ENCODE measurements at places on chromosomes 6 and 20.
A peak's percentile ranks its signal among the peaks of the same experiment; 100 is the strongest.

DNA sequence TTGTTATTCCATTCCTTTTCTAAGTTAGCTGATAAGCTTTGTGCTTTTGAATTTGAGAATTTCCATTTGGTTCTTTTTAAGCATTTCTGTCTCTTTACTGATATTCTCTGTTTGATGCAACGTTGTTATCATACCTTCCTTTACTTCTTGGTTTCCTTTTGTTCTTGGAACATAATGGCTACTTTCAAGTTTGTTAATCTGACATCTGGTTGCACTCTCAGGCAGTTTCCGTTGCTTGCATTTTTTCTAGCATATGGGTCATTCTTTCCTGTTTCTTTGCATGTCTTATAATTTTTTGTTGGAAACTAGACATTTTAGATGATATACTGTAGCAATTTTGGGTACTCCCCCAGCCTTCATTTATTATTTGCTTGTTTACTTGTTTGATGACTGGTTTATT is 12.5 kb downstream of the CDC5L start:
- no peak for DNase-seq

- DNase-seq: peak; percentile 41
These were observed 887 bp downstream of the TSPYL1 start for GRCh38 chr6:116278854-116279231.

- no peak for DNase-seq
These were observed 496.5 kb downstream of the MAFB start for GRCh38 chr20:40192529-40192928.

DNA sequence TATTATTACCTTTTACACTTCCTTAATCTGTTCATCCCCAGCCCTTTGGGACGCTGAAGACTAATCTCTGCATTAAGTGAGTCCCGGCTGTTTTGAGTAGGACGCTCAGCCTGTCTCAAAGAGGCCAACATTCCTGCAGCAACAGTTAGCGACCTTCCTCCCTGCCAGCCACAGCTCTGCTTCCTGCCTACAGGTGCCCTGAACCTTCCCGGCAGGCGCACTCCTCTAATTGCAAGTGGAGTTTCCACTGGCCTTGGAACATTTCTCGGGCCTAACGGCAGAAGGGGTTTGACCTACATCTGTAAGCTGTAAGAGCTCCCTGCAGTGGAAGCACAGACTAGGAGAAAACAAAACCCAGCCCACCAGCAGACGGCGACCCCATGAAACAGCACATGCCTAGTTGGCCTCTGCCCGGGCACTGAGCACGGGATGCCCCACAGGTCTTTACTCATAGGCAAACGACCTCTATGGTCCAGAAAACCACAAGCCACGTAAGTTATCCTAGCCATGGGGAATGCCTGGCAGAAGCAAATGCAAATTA is 137.9 kb downstream of the DTNBP1 start:
- DNase-seq: peak; percentile 22

GRCh38 chr6:13396241-13396792 is 68.0 kb upstream of the TBC1D7 start:
- no peak for DNase-seq

GRCh38 chr20:44296011-44296410 is 15.0 kb downstream of the FITM2 start:
- DNase-seq: no peak

DNA sequence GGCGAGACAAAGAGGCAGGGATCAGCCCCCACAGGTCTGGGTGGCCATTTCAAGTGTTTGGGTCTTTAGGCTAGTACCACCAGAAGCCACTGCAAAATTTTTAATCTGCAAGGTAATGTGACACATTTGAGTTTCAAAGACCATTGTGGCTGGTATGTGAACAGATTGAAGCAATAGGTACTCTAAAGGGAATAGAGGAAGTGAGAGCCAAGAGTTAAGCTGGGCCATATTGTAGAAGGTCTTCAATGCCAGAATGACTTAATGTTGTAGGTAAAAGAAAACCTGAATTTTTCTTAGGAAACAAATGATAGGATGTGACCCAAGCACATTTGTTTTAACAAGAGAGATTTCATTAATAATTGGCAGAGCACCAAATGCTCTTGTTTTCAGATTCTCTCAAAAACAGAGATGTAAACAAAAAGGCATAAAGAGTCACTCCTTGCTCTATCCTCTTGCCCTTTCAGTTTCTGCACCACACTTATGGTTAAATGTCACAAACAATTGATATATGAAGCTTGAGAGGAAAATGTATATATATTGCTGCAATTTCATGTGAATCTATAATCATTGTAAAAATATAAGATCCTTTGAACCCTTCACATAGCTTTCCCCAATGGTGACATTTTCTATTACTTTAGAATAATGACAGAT is 307.1 kb upstream of the PLN start:
- no peak for DNase-seq

GRCh38 chr20:62759981-62760431 is 36.3 kb upstream of the MRGBP start:
- DNase-seq: no peak

- DNase-seq: no peak
These were observed 3.6 kb upstream of the PLCB1 start for GRCh38 chr20:8128291-8129060.

GRCh38 chr6:16162003-16162402 is 33.1 kb downstream of the MYLIP start:
- DNase-seq: no peak

GRCh38 chr6:159117563-159117962 is 51.6 kb upstream of the FNDC1 start:
- DNase-seq: peak; percentile 11

- DNase-seq: no peak
These were observed at the start of gene CCN6 for GRCh38 chr6:112054001-112054400. CCN6 (plus strand) TSS chr6:112054104; CDS start chr6:112054358, 254 bp downstream.

GRCh38 chr20:56088375-56088774 is 83.1 kb upstream of the CBLN4 start:
- no peak for DNase-seq

- no peak for DNase-seq
These were observed 31.2 kb downstream of the RREB1 start for GRCh38 chr6:7138921-7139358.

GRCh38 chr6:167237438-167238145 is 53.5 kb upstream of the UNC93A start:
- DNase-seq: no peak

GRCh38 chr20:50648651-50649050 is 42.7 kb downstream of the RIPOR3 start:
- DNase-seq: no peak

GRCh38 chr6:120077489-120077888 is 727.9 kb upstream of the MAN1A1 start:
- no peak for DNase-seq

DNA sequence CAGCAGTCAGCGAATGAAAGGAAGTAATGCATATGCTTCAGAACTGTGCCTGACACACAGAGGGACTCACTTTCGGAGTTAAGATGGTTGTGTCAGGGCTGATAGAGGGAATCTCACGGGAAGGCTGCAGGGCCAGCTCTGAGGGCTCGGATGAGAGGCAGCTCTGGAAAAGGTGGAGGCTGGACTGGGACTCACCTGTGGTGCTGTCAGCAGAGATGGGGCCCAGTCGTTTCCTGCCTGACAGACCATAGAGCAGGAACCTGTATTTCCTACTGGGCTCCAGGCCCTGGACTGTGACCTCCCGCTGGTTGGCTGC is 9.3 kb downstream of the CYP21A2 start:
- no peak for DNase-seq

DNA sequence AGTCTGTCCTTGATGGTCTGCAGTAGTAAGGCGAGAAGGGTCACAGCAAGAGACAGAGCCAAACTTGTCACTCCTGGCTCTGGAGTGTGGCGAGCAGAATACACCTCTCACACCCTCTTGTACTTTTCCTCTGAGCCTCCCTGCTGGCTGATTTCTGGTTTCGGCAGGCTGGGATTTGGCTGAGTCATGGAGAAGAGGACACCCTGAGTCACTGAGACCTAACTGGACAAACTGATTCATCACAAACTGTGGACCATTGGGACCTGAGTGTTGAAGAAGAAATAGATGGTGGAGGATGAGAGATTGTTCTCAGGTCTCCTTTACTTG is 101.7 kb downstream of the F13A1 start:
- no peak for DNase-seq

DNA sequence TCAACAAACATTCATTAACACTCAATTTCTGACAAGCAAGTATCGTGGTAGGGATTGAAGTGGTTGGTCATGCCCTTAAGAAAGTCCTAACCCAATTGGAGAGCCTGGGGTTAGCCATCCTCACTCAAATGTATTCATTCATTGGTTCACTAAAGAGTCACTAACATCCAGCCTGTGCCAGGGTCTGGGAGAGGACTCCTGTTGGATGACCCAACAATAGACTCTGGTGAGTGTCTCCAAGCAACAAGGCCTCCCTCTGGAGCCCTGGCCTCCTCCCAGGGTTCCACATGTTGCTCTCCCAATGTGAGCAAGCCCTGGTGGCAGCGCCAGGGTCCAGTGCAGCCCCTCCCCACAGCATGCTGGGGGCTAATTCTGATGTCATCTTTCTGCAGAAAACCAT is at the start of gene BPIFA3:
Gene BPIFA3, plus strand, starts transcription at position 301 of the 400 bp plus-strand sequence. CDS start 185 bp downstream, outside the sequence.
- no peak for DNase-seq

GRCh38 chr20:24332956-24333355 is 136.5 kb upstream of the SYNDIG1 start:
- DNase-seq: no peak

DNA sequence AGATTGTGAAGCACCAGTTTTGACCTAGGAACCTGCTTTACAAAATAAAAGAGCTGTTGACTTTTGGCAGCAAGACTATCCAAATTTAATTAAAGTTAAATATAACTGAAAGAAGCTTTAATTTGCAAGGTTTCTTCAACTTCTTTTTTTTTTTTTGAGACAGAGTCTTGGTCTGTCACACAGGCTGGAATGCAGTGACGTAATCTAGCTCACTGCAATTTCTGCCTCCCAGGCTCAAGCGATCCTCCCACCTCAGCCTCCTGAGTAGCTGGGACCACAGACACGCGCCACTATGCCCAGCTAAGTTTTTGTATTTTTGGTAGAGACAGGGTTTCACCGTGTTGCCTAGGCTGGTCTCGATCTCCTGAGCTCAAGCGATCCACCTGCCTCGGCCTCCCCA is 13.7 kb upstream of the CSE1L start:
- DNase-seq: no peak

DNA sequence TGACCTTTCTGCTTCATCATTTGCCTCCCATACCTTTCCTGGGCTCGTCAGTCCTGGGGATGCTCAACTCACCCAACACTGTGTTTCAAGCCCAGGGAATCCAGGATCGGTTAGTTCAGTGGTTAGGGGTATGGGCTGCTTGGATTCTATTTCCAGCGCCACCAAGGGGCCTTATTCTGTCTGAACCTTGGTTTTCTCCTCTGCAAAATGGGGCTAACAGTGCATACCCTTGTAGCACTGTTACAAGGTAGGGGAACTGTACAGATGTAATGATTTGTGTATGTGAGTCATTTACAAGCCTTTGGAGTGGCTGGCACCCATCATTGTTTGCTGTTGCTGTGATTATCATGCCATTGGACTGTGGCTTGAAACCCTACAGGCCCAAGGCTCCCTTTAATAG is 14.5 kb upstream of the CSNK2A1 start:
- peak; percentile 12 for DNase-seq

DNA sequence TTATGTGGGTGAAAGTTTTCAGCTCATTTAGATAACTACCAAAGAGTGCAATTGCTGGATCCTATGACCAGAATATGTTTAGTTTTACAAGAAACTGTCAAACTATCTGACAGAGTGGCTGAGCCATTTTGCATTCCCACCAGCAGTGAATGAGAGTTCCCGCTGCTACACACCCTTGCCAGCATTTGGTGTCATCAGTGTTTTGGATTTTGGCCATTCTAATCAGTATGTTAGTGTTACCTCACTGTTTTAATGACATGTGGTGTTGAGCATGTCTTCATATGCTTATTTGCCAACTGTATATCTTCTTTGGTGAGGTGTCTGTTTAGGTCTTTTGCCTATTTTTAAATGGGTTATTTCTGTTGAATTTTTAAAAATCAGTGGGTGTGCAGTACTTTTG is 120.9 kb downstream of the CFAP61 start:
- DNase-seq: no peak

- no peak for DNase-seq
These were observed 276.6 kb upstream of the BMP2 start for GRCh38 chr20:6490849-6491248.

GRCh38 chr6:41053041-41053440 is at the start of gene APOBEC2:
APOBEC2 (plus strand) TSS chr6:41053202; CDS start chr6:41053348, 146 bp downstream.
- no peak for DNase-seq

DNA sequence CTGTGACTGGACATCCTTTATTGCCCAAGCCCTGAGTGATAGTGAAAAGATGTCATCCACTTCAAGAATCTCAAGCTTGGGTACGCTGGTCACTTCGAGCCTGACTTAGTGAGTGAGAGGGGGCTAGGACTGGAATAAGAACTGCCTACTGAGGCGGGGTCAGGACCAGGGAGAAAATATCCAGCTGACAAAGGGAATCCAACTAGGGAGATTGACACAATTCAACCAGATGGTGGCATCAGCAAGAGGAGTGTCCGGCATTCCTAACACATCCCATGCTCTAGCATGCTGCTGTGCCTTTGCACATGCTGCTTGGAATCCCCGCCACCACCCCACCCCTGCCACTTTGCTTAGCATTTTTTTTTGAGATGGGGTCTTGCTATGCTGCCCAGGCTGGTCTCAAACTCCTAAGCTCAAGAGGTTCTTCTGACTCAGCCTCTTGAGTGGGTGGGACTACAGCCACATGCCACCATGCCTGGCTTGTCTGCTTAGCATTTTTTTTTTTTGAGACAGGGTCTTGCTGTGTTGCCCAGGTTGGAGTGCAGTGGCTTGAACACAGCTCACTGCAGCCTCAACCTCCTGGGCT is 6.5 kb upstream of the CEP250 start:
- DNase-seq: no peak

- peak; percentile 38 for DNase-seq
These were observed 28.6 kb downstream of the PMEPA1 start for GRCh38 chr20:57680934-57681914.

GRCh38 chr6:162613310-162613709 is 114.3 kb downstream of the PRKN start:
- no peak for DNase-seq

- no peak for DNase-seq
These were observed 65.9 kb downstream of the BCAS1 start for GRCh38 chr20:54004445-54004844.

- DNase-seq: no peak
These were observed 30.5 kb downstream of the CDKAL1 start for GRCh38 chr6:20564777-20565176.

- DNase-seq: no peak
These were observed 116.6 kb downstream of the QKI start for GRCh38 chr6:163531122-163531521.

DNA sequence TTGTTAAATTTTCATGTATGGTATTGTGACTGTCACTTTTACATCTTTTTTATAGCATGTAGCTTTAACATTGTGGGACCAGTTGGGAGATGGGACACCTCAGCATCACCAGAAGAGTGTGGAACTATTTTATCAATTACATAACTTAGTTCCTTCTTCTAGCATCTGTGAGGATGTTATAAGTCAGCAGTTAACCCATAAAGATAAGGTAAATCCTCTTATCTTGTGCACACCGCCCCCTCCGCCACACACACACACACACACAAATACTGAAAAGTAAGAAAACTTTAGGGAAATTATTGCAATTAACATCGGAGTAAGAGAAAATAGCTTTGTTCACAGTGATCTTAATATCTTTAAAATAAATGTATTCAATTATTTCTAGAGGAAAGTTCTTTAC is 60.9 kb downstream of the PGM3 start:
- DNase-seq: no peak

- no peak for DNase-seq
These were observed 161.8 kb upstream of the AGPAT4 start for GRCh38 chr6:161435748-161436070.

All from stimulated activated CD8-positive, alpha-beta memory T cell treated with anti-CD3 and anti-CD28 coated beads, Interleukin-4, amount 100 ng/mL, for 48 hours (primary cell).